ENCODE measurements at places on chromosomes 3 and 15. TPM values are rescaled to one million over a fixed set of nuclear protein-coding genes. Genes with fewer than 3 reads are reported as not detected.

Gene OCA2
- 0.10 TPM for total RNA-seq

Gene GOLGA6B
- total RNA-seq = not detected

Gene SLC26A6
- total RNA-seq = 12.6 TPM

Gene ECE2
- total RNA-seq = not detected

Gene UBA5
- 28.5 TPM for total RNA-seq

Gene CGNL1
- 23.7 TPM for total RNA-seq

Gene GABRB3
- total RNA-seq = 4.4 TPM

Gene CLDN11
- total RNA-seq = 3.9 TPM

Data from heart left ventricle (tissue), 16 donors.